ENCODE measurements at places on chromosomes 6 and 20.

GRCh38 chr6:48775157-48775556, 664.2 kb upstream of the PTCHD4 start:
- no peak for DNase-seq

DNA sequence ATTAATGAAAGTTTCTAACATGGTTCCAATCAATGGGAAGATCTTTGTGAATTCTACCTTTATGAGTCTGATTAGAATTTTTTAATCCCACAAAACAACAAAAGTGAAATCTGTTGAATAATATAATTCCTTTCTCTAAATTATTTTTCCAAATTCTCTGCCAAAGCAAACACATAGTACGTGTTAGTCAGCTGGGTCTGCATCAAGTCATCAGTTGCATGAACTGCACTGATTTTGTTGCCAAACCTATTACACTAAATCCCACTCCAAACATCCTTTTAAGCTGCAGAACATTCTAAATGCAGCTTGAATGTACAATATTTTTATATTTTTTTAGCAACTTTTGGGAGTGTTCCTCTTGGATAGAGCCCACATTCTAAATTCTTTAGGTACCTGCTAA, 199.0 kb upstream of the HSF2 start:
- DNase-seq: no peak

- no peak for DNase-seq
Measured at GRCh38 chr6:150256618-150257272, 112.1 kb upstream of the IYD start.

DNA sequence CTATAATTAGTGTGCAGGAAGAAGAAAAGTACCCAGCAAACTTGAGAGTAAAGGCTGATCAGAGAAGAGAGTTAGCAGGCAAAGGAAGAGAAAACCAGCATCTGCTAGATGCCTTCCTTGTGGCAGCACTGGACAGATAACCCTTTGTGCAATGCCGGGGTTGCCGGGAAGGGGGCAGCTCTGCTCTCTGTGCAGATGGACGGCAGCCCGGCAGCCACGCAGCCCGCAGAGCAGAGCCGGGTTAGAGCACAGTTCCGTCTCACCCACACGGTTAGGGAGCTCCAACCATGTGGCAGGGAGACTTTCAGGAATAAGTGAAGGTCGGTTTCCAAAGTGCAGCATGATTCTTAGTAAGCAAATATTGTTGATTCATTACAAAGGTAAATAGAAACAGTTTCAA, 80.0 kb upstream of the RPS6KA2 start:
- DNase-seq: no peak

DNA sequence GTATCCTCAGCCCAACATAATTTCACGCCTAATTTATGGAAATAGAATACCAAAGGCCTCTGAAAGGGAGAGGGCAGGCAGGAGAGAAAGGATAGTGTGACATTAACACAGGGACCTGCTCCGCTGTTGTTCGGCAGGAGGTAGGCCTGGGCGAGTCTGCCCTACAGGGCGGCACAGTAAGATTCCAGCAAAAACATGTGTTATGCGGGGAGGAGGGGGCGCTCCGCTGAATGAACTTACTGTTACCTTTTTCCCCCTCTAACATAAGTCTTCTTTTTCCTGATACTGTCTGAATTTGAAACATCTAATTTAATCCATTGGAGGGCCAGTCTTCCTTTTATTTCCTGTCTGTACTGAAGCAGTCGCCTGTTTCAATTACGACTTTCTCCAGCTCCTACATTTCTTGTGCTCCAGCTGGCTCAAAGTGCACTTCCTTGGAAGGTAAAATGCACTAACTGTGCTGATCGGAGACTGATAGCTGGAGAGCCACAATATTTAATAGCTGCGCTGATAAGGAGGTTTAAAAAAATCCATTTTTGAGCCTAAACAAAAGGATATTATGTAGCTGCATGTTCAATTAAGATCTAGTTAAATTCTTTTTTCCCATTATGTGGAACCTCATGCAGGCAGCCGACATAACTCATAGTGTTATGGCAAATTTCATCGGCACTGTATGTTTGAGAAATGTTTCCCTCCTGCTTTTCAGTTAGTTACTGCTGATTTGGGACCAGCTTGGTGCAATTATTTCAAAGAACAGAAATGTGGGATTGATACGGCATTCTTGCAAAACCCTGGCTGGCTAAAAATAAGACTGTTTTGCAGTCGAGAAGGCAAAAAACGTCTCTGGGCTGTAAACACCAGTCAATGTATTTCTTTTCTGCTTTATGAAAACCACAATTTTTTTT, 193.0 kb downstream of the FOXC1 start:
- DNase-seq: no peak

GRCh38 chr20:37699202-37699601, 5.4 kb downstream of the CTNNBL1 start:
- no peak for DNase-seq

- no peak for DNase-seq
Measured at GRCh38 chr20:61373956-61374545, 122.0 kb downstream of the CDH4 start.

DNA sequence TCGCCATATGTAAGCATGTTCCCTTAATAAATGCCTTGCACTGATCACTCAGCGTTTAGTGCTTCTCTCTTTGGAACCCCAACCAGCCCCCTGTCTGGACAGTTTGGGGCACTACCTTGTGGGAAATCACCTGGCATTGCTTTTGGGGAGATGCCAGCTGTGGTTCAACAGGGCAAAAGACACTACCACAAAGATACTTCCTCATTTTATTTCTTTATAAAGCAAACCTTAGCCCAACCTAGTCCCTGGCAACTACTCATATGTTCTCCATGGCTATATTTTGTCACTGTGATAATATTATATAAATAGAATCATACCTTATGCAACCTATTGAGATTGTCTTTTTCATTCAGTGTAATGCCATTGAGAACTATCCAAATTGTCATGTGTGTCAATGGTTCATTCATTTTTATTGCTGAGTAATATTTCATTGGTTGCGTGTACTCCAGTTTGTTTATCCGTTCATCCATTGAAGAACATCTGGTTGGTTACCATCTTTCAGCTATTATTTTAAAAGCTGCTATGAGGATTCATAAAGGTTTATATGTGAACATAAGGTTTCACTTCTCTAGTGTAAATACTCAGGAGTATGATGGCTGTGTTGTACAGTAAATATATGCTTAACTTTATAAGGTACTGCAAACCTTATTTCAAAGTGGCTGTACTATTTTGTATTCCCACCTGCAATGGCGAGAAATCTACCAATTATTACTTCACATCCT, 114.8 kb downstream of the MOXD1 start:
- no peak for DNase-seq

DNA sequence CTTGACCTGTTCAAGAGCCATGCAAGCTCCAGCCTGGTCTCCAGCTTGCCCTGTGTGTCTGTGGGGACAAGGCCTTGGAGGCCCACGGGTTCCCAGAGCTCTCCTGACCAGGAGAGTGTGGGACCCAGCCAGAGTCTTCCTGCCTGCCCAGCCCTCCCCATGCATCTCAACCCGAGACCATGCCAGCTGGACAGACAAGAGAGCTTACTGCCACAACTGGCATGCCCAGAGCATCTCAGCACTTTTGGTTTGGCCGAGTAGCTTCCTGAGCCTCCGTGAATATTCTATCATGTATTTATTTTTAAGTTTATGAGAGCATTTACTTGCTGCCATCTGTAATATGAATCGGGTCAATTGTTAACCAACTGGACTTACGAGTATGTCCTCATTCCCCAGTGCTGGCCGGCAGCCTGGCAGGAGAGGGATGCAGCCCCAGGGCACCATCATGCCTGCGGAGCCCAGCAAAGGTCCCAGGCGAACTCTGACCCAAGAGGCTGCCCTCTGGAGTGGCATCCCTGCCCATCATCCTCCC, 14.9 kb downstream of the IP6K3 start:
- no peak for DNase-seq

DNA sequence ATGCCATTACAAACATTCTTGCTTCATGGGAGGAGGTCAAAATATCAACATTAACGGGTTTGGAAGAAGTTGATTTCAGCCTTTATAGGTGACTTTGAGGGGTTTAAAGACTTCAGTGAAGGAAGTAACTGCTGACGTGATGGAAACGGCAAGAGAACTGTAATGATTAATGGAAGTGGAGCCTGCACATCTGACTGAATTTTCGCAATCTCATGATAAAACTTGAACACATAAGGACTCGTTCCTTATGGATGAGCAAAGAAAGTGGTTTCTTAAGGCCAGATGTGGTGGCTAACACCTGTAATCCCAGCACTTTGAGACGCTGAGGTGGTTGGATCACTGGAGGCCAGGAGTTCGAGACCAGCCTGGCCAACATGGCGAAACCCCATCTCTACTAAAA, 226.1 kb downstream of the BCAS1 start:
- no peak for DNase-seq
